ENCODE measurements at places on chromosomes 12 and 14. TPM values are rescaled to one million over a fixed set of nuclear protein-coding genes. Genes with fewer than 3 reads are reported as not detected.

GRCh38 chr12:49264466-49264872 lies 413 bp upstream of the TUBA1C start:
- peak; percentile 38 for DNase-seq

GRCh38 chr12:105640761-105641160 lies 310.3 kb downstream of the C12orf75 start:
- DNase-seq: no peak

PLBD1 gene
- total RNA-seq: 0.32 TPM

GRCh38 chr12:106030210-106031071 lies 108.3 kb downstream of the NUAK1 start:
- no peak for DNase-seq

FAM90A1 gene
- total RNA-seq: 0.54 TPM

EFS gene
- total RNA-seq: 90.4 TPM

KRT5 gene
- not detected for total RNA-seq

- no peak for DNase-seq
Observed at GRCh38 chr12:87982208-87982607, 47.0 kb downstream of the C12orf50 start.

DHRS2 gene
- 0.42 TPM for total RNA-seq

DNA sequence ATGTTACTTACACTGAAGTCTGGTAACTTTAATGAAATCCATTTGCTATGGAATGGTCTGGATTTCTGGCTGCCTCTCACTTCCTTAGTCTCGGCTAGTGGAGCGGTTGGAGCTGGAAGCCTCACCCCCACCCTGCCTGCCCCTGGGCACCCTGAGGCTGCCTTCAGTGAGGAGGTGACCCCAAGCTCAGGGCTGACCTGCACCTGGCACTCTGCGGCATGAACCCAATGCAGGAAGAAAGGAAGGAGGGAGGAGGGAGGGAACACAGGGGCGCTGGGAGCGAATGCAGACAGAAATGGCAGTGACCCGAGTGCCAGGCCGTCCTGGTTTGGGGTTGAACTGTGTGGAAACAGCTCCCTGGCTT lies 353.1 kb downstream of the TMEM121 start:
- peak; percentile 1 for DNase-seq

GRCh38 chr12:126607867-126608266 lies 1542.6 kb downstream of the AACS start:
- DNase-seq: no peak

GRCh38 chr12:28035500-28035899 lies 63.0 kb upstream of the PTHLH start:
- no peak for DNase-seq

PRIM1 gene
- 11.3 TPM for total RNA-seq

- no peak for DNase-seq
Observed at GRCh38 chr12:54427106-54427505, 8.0 kb upstream of the ITGA5 start.

KRT6A gene
- not detected for total RNA-seq

ANKRD33 gene
- not detected for total RNA-seq

DNA sequence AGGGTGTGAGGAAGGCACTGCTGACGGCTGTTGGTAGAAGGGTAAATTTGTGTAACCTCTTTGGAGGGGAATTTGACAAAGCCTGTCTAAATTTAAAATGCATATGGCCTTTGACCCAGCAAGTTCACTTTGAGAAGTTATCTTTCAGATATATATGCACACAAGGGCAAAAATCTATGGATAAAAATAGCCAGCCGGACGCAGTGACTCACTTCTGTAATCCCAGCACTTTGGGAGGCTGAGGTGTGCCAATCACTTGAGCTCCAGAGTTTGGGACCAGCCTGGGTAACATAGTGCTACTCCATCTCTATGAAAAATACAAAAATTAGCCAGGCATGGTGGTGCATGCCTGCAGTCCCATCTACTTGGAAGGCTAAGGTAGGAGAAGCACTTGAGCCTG lies 13.4 kb downstream of the UBC start:
- no peak for DNase-seq

RASSF8 gene
- total RNA-seq: 41.3 TPM

FAR2 gene
- 6.9 TPM for total RNA-seq

ARHGEF25 gene
- 80.2 TPM for total RNA-seq

DNA sequence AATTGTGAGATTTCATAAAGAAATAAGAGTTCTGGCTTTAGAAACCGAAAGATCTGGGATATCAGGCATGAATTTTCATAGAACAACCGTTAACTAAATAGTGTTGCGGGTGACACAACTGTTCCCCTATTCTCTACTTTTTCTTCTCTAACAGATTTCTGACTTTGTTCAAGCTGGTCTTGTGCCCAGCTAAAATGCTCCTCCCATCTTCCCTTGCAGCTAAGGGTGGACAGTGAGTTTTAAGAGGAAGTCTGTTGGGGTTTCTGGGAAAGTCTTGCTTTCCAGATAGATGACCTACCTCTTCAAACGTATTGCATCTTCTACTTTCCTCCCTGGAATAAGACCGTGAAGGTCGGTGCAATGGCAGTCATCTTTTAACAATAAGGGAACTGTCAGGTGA lies 18.7 kb downstream of the CCDC63 start:
- DNase-seq: no peak

GRCh38 chr12:75374971-75375370 lies 15.9 kb upstream of the GLIPR1L2 start:
- no peak for DNase-seq

DNA sequence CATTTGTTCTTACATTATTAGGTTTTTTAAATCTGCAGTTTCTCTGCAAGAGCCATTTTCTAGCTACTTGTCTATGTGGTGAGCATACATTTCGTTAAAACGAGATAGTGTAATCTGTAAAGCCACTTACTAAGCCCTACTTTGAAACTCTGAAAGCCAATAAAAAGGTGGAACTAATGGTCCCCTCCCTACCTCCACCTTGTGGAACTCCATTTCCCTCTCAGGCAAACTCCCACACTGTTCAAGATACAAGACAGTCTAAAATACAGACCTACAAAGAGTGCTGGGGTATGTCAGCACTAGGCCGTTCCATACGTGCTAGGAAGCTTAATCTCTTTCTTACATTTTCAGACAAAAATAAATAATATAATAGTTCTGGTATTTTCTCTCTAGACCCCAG lies 74.1 kb downstream of the DUSP6 start:
- DNase-seq: no peak

DNA sequence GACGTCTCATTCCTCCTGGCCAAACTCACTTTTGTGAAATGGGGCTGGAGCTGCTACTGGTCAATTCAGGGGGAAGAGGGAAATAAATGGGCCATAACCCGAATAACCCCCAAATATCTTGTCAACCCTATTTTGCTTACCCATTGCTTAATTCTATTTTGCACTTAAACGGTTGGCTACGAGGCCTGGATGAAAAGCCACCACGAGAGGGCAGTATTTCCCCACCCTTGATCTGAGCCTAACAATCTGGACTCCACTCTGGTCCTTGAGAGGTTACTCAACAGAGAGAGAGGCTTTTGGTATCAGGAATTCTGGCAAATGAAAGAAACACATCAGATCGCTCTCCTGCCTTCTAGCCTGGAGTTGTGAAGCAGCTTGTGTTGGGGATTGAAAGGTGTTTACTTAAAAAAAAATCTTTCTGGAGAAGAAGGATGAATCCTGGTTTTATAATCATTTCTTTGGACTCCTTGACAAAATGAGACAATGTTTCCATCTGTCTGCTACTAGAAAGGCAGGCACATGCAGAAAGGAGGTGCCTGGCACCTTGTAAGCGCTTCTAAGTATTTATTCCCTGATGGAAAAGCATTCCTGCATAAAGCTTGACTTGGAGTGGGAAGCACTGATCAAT lies 22.4 kb upstream of the FBXO21 start:
- DNase-seq: peak; percentile 78

GRCh38 chr14:78633752-78634151 lies 463.6 kb downstream of the NRXN3 start:
- DNase-seq: peak; percentile 22

Measured in glutamatergic neuron (in vitro differentiated cells).